ENCODE measurements at places on chromosomes 2 and 18.

- DNase-seq = peak; percentile 51
These were observed 47.8 kb upstream of the RHOB start for GRCh38 chr2:20398956-20399567.

DNA sequence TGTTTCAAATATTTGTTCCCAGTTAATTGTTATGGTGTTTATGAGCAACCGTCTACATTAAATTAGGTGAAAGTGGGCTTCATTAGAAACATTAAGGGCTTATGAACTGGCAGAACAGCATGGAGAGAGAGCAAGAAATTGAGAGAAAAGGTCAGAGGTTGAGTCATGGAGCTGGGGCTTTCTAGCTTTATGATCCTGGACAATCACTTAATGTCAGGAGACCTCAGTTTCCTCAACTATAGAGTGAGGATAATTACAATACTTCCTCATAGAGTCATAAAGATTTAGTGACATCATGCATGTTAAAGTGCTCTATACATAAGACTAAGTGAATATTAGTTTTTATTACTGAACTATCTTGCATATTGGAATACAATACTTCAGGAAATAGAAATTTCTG is 83.9 kb downstream of the PLCL1 start:
- DNase-seq = no peak

DNA sequence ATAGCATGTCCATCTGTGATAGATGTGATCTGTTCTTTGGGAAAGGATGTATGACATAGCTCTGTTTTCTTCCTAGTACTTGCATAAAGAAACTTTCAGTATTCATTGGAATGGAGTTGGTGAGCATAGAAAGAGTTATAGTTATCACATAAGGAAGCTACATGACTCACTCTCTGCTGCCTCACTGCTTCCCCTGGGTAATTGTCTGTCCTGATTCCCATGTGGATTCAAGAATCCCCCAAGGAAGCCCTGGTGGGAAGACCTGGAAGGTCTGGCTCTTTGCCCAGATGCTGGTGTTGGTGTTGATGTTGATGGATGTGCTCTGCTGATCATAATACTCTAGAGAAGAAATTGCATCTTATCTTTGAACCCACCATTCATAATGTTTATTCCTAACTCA is 60.6 kb downstream of the PTPN4 start:
- DNase-seq = peak; percentile 77

- DNase-seq = no peak
These were observed 263.7 kb downstream of the DOK6 start for GRCh38 chr18:69664399-69664798.

- peak; percentile 29 for DNase-seq
These were observed 1.2 kb downstream of the CNOT9 start for GRCh38 chr2:218569661-218570500.

DNA sequence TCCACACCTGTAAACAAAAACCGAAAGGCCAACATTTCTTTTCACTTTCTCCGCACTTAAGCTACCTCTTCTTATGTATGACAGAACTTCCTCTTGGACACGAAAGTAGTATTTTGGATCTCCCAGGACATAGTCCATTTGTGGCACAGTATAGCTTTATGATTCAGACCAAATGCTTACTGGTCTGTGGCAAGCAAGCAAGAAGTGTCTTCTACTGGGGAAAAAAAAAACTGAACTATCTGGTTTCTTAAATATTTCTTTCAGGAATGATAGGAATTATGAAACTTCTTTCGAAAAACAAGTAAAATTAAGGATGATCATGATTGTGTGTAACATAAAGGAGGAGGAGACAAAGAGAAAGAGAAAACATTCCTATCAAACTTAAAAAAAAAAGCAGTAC is 33.6 kb downstream of the SRBD1 start:
- DNase-seq = peak; percentile 53

- DNase-seq = peak; percentile 55
These were observed 8.8 kb upstream of the SNED1 start for GRCh38 chr2:240989451-240990265.

GRCh38 chr18:50240080-50240563 is 26.2 kb downstream of the CFAP53 start:
- no peak for DNase-seq

DNA sequence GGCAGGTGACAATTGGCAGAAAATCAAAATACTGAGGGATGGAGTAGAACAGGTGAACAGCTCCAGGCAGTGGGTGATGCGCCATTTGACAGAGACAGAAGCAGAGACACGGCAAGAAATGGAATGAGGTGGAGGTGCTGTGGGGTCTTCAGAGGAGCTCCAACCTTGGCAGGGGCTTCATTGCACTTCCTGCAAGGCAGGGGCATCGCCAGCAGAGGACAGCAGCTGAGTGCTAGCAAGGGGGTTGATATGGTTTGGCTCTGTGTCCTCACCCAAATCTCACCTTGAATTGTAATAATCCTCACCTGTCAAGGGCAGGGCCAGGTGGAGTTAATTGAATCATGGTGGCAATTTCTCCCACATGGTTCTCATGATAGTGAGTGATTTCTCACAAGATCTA is 42.8 kb downstream of the CCDC68 start:
- DNase-seq = no peak

GRCh38 chr2:120637847-120638246 is 97.8 kb upstream of the GLI2 start:
- no peak for DNase-seq

DNA sequence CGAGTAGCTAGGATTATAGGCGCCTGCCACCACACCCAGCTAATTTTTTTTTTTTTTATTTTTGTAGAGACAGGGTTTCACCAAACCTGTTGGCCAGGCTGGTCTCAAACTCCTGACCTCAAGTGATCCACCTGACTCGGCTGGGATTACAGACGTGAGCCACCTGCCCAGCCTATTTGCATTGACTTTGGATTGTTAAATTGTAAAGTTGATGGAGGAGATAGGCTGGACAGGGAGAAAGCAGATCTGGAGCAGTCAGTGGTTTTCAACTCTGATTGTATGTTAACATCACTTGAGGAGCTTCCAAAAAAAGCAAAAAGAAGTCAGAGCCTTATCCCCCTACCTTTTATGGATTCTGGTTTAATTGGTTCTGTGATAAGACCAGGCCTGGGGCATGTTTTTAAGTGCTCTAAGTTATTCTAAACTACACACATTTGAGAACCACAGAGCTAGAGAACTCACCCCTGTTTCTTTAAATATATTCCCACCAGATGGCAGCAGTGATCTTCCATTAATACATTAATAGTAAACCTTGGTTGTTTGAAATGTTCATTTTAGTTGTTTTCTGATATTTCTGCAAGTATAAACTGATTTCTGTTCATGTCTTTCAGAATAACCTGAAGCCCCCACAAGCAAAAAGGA is 7.5 kb downstream of the C2orf49 start:
- peak; percentile 43 for DNase-seq

GRCh38 chr2:11069566-11070185 is 85.6 kb upstream of the SLC66A3 start:
- DNase-seq = no peak

Measured in GM03348 (cell line).